Fibroblast of the conjunctiva (primary cell): ENCODE measurements at places on chromosomes 3 and 15.

- peak; percentile 89 for DNase-seq
These were observed 4.7 kb upstream of the DIS3L start for GRCh38 chr15:66288551-66289185.

DNA sequence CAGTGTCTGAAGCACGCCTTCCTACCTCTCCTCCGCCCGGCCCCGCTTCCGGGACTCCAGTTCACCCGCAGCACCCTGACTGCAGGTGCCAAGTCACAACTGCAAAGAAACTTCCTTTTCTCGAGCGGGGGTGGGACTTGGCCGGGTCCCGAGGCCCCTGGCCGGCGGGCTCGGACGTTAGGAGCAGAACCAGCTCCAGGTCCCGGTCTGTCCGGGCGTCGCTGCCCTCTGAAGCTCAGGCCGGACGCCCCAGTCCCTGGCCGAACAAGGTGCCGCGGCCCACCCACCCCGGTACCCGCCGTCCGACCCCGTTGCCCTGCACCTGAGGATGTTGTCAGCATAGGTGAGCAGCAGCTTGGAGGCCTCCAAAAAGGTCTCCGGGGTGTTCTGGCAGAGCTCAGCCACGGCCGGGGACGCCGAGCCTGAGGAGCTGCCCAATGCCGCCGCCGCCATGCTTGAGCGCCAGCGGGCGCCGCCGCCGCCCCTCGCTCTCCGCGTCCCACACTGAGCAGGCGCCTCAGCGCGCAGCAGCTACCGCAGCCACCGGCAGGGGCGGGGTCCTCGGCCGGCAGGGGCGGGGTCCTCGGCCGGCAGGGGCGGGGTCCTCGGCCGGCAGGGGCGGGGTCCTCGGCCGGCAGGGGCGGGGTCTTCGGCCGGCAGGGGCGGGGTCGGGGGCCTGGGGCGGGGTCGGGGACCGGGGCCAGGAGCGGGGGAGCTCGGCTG is at the start of gene NGLY1:
Gene NGLY1, minus strand, starts transcription at position 506 of the 723 bp plus-strand sequence. Its CDS starts 53 bp downstream, at position 453.
- peak; percentile 57 for DNase-seq

DNA sequence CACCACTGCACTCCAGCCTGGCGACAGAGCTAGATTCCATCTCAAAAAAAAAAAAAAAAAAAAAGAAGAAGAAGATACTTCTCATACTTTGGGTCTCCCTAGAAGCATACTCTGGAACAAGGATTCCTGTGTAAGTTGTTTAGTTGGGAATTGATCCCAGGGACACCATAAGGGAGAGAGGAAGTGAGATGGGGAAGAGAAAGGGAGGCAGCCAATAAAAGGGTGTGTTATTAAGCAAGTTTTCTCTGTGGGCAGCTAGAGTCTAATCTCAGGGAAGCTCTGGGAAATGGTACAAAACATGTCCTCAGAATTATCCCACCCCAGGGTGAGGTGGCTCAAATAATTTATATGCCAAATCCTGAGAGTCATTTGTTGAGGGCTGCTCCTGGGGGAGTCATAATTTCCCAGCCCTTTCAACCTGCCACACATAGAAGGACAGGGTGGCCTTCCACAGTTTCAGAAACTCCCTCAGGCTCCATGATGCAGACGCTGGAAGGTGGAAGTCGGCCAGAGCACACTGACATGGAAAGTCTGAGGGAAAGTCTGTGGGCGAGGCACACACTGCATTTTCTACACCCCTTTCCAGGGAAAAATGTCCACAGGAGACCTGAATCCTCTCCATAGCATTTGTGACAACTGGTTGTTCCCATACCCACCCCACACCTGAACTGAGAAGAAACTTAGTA is 86.4 kb upstream of the SLC4A7 start:
- no peak for DNase-seq

DNA sequence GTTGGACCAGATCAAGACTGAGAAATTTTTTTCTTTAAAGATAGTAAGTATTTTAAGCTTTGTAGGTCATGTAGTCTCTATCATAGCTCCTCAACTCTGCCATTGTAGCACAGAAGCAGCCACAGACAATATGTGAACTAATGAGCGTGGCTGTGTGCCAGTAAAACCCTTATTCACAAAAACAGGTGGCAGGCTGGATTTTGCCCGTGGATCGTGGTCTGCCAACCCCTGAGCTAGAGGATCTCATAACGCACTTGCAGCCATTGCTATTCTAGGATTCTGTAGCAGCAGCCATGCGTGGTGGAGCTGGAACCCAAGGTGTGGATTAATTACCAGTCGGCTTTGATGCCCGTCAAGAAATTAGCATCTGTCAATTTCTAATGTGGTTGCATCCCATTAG is 68.7 kb upstream of the PLXNA1 start:
- no peak for DNase-seq

GRCh38 chr3:170469151-170470062 is 50.7 kb downstream of the CLDN11 start:
- DNase-seq = peak; percentile 62

GRCh38 chr3:170714562-170715535 is 129.0 kb upstream of the SLC7A14 start:
- DNase-seq = no peak

GRCh38 chr3:17592956-17593355 is 149.5 kb downstream of the TBC1D5 start:
- no peak for DNase-seq

- DNase-seq = no peak
These were observed 14.3 kb downstream of the LIMD1 start for GRCh38 chr3:45608885-45609284.

- no peak for DNase-seq
These were observed 145.7 kb downstream of the TLE3 start for GRCh38 chr15:69951898-69952555.

- DNase-seq = no peak
These were observed 51.9 kb upstream of the TBL1XR1 start for GRCh38 chr3:177249203-177249602.

DNA sequence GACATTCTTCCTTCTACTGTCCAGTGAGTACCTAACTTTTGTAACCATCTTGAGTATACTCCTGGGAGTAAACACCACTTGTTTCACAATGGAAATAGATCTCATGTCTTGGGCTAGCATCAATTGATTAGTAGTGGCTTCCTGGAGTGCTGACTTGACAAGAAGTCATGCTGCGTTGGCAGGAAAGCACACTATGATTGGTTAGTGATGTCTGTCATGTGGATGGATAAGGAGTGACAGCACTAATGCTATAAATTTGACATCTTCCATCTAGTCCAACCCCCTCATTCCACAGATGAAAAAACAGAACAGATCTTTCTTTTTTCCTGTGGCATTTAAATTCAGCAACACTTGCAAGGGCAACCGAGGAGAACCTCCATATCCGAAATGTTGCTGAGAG is 47.6 kb upstream of the PRICKLE2 start:
- DNase-seq = no peak

GRCh38 chr15:83960192-83960829 is 275.3 kb upstream of the GOLGA6L4 start:
- DNase-seq = no peak

DNA sequence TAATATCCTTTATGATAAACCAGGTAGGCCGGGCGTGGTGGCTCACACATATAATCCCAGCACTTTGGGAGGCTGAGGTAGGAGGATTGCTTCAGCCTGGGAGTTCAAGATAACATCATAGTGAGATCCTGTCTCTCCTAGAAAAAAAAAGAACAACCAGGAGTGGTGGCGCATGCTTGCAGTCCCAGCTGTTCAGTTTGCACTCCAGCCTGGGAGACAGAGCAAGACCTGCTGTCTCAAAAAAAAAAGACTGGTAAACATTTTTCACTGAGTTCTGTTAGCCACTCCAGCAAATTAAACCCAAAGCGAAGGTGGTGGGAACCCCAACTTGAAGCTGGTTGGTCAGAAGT is 9.6 kb upstream of the IRAK2 start:
- no peak for DNase-seq

DNA sequence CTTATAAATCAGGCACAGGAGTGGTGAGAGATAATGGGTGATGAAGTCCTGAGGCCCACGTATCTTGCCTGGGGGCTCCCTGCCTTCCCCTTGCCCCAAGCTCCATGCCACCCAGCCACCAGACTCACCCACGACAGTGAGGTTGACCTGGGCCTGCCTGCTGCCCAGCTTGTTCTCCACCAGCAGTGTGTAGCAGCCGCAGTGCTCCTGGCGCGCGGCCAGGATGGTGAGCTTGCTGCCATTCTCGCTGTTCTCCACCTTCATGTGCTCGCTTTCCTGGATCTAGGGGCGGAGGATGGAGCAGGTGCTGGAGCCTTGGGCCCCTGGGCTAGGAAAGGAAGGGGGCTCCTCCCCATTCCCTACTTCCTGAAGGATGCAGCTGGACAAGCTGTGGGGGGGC is 79.1 kb upstream of the HACD2 start:
- no peak for DNase-seq

DNA sequence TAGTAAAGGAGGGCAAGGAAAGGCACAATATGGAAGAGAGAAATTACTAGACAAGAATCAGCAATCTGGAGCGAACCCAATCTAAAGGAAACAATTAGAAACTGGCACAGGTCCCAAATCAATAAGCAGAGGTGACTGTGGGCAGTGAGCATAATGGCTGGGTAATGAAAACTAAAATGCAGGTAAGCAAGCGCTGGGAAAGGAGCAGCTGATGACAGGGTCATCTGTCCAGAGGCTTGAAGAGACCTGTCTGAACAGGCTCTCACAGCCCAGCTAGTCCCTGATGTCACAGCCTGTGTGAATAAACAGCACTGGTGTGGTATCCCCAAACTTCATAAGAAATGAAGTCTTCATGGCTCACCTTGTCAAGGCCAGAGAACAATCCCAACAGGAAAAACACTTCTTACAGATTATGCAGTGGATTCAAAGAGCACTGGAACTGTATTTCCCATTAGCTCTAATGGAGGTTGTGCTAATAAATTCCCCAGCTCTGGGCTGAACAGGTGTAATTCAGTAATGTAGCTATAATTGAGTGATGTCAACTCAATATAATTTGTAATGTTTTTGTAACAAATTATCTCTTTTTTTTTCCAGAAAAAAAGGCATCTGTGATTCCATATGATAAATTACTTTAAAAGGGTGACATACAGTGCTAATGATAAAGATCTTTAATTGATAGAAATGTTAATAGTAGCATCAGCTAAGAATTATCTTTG is 197.3 kb downstream of the FHIT start:
- no peak for DNase-seq

- DNase-seq = no peak
These were observed 49.0 kb downstream of the KY start for GRCh38 chr3:134601539-134602439.

- DNase-seq = no peak
These were observed 56.5 kb upstream of the SELENOK start for GRCh38 chr3:53948174-53948573.

GRCh38 chr3:124230998-124231397 is 239.1 kb upstream of the ROPN1 start:
- DNase-seq = no peak

GRCh38 chr3:70557976-70558375 is 245.5 kb upstream of the MDFIC2 start:
- no peak for DNase-seq

DNA sequence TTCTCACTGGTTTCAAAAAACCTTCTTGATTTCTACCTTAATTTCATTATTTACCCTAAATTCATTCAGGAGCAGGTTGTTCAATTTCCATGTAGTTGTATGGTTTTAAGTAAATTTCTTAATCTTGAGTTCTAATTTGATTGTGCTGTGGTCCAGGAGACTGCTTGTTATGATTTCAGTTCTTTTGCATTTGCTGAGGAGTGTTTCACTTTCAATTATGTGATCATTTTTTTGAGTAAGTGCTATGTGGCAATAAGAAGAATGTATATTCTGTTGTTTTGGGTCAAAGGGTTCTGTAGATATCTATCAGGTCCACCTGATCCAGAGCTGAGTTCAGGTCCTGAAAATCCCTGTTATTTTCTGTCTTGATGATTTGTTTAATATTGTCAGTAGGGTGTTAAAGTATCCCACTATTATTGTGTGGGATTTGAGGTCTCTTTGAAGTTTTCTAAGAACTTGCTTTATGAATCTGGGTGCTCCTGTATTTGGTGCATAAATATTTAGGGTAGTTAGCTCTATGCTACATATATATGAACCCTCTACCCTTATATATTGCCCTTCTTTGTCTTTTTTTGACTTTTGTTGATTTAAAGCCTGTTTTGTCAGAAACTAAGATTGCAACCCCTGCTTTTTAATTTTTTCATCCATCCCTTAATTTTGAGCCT is 158.4 kb upstream of the TPRG1 start:
- no peak for DNase-seq

- no peak for DNase-seq
These were observed 688 bp downstream of the SETD5 start for GRCh38 chr3:9397906-9398699.

GRCh38 chr3:146747928-146748327 is 142.8 kb upstream of the PLSCR5 start:
- peak; percentile 18 for DNase-seq

DNA sequence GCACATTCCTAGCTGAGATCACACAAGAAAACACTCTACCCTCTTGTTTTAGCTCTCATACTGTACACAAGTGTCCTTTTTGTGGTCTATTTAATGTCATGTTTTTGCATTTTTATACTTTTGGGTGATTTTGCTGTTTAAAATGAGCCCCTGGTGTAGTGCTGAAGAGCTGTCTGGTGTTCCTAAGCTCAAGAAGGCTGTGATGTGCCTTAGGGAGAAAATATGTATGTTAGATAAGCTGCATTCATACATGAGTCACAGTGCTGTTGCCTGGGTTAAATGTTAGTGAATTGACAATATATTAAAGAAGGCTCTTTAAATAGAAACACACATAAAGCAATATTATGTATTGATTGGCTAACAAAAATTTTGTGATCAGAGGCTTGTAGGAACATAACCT is 387.4 kb upstream of the C2CD4B start:
- no peak for DNase-seq

- DNase-seq = no peak
These were observed 26.0 kb downstream of the SORD start for GRCh38 chr15:45048794-45049631.

- DNase-seq = no peak
These were observed 14.8 kb downstream of the CLK3 start for GRCh38 chr15:74630284-74631086.

DNA sequence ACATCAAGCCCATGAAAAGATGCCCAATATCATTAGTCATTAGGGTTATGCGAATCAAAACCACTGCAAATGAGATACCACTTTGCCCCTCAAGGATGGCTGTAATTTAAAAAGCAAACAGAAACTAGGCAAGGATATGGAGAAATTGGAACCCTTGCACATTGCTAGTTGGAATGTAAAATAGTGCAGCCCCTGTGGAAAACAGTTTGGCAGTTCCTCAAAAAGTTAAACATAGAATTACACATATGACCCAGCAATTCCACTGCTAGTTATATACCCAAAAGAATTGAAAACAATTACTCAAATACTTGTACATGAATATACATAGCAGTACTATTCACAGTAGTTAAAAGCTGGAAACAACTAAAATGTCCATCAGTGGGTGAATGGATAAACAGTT is 186.8 kb upstream of the CGNL1 start:
- no peak for DNase-seq
